Activated CD8-positive, alpha-beta memory T cell treated with anti-CD3 and anti-CD28 coated beads for 4 hours (primary cell): ENCODE measurements at places on chromosomes 16 and 17.

DNA sequence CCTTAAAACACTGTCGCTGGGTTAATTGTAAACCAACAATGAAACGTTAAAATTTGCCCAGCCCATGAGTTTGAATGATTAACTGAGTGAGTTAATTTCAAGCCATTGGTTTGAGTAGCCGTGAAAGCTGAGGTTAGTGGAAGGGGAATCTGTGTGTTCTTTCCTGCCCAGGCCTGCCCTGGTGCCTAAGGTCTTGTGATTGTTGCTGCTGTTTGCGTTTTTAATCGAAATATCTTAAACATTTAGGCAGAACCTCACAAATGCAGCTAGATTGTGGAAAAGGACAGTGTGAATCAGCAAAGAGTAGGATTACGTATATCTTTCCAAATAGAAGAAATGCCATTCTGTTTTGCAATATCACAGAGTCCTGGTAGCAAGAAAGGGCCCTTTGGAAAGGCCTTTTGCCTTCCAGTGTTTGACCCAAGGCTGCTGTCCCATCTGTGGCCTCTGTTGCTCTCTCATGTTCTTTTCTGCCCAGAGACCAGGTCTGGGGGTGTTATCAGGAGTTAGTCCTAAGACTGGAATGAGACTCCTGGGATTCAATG is 113.8 kb downstream of the MSI2 start:
- DNase-seq: no peak

GRCh38 chr16:79632289-79632688 is 31.8 kb upstream of the MAF start:
- no peak for DNase-seq

DNA sequence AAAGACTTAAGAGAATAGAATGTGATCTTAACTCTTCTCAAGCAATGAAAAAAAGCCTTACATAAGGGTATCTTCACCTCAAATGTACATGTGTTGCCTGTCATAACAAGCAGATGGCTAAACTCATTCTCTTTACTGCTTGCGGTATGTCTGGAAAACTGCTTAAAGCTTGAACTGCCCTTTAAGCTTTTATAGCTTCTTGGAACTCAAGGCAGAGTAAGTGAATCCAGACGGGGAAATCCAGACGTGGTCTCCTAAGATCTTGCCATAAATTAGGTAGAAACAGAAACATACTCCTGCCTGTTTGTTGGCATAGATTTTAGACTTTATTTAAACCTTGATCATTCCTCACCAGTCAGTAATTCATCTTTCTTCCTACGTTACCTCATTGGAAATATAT is 19.6 kb downstream of the CLUAP1 start:
- DNase-seq: no peak

DNA sequence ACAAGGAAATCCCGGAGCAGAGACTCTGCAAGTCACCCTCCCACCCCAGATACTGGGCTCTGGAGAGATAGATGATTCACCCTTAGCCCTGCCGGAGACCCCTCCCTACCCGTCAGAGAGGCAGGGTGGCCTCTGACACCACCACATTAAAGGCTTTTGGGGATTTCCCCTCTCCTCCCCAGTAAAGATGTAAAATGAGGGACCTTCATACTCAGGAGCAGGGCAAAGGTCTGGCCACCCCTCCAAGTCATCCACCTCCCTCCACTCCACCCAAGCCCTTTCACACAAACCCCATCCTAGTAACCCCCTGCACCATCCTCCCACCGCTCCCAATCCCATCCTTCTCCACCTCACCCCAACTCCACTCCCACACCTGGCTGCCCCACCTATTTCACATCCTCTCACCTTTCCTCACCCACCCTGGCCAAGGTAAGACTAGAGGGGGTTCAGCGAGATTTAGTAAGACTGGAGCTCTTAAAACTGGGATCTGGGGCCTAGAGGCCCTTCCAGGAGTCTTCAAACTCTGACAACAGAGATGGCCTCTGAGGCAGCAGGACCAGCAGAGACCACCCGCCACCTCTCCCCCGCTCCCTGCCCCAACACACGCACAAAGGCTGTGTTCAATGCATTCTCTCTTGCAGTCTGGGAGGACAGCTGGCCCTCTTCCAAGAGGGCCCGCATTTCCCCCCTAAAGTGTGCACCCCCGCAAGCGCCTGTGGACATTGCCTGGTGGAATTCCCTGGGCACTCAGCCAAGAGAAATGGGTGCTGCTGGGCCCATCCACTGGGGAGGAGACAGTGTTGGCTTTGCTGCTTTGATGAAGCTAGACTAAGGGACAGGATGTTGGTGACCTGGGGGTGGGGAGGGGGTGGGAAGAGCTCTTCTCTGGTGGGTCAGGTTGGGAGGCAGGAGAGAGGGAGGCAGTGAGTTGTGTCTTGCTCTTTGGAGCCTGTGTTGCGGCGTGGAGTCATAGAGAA is 1.1 kb downstream of the ABAT start:
- peak; percentile 50 for DNase-seq

DNA sequence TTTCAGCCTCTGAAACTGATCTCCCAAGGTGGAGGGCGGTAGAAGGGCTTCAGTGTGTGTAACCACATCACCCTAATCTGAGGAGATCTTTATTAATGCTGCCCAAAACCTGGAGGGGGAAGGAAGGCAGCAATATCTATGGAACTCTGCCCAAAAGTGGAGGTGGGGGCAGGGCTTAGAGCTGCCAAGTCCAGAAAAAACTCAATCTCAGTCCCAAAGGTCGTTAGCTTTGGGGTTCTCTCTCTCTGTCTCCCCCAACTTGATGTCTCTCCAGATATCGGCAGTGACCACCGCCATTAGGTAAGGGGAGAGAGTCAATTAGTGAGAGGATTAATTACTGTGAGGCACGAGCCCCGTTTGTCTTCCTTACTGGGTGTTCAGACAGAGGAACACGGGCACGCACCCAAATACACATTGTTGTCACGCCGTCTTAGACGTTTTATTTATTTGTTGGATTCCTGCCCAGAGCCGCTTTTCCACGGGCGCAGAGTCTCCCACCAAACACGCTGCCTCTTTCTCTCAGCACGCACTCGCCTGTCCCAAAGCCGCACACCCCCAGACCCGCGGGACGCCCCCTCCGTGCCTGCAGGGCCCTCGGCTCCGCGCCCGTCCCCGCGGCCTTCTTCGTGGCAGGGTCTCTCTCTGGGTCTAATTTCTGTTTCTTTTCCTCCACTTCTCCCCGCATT is 5.4 kb upstream of the LHX1 start:
- no peak for DNase-seq

GRCh38 chr16:11224096-11224893 is 31.7 kb downstream of the SOCS1 start:
- peak; percentile 36 for DNase-seq

GRCh38 chr16:56789360-56789759 is 59.4 kb downstream of the NUP93 start:
- no peak for DNase-seq

- DNase-seq: no peak
These were observed 94.0 kb downstream of the CACNG1 start for GRCh38 chr17:67138392-67138791.

GRCh38 chr16:11493531-11493929 is 93.2 kb downstream of the LITAF start:
- no peak for DNase-seq

DNA sequence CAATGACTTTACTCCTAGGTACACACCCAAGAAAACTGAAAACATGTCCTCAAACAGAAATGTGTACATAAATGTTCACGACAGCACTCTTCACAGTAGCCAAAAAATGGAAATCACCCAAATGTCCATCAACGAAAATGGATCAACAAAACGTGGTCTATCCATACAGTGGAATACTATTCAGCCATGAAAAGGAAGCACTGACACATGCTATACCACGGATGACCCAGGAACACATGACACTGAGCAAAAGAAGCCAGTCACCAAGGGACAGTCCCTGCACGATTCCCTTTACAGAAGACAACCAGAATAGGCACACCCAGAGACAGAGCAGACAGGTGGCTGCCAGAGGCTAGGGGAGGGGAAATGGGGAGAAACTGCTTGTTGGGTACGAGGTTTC is 11.3 kb downstream of the ZNF500 start:
- DNase-seq: no peak

DNA sequence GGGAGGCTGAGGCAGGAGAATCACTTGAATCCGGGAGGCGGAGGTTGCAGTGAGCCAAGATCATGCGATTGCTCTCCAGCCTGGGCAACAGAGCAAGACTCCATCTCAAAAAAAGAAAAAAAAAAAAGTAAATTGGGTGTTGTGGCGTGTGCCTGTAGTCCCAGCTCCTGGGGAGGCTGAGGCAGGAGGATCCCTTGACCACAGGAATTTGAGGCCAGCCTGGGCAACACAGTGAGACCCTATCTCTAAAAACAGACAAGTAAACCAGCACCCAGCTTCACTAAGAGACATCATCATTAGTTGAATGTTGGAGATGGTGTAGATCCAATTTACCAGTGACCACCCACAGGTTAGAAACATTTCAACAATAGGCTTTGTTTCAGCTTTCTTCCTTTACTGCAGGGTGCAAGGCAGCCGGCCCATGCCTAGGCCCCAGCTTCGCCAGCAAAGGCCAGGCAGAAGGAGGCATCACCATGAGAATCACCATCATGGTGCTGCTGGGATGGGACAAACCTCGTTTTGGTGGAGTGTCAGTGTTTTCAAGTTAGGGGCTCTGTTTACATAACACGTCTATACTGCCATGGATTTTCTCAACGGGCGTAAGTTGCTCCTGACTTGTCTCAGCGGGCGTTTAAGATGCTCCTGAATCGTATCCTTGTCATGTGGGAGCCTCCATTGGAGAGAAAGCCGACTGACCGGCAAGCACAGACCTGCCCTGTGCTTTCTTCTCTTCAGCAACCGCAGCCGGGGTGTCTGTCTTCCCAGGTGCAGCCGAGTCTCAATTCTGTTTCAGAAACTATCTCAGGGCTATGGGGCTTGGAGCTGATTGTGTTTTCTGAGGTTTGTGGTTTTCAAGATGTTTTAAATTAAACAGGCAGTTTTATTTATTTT is 7.3 kb downstream of the TCF25 start:
- no peak for DNase-seq

DNA sequence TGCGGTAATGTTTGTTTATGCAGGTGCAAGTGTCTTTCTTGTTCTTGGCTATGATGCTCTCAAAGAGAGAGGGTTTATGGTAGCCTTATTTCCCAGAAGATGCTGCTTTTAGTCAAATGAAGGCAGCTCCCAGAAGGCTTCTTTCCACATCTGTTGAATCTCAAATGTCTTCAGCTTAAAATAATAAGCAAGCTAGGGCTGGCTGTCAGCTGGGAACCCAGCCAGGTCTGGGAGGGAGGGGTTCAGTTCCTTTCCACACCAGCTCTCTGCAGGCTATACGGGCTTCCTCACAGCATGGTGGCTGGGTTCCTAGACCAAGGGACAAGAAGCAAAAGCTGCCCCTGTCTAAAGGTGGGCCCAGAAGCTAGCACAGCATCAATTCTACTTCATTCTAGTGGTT is 47.4 kb upstream of the ATF7IP2 start:
- no peak for DNase-seq

DNA sequence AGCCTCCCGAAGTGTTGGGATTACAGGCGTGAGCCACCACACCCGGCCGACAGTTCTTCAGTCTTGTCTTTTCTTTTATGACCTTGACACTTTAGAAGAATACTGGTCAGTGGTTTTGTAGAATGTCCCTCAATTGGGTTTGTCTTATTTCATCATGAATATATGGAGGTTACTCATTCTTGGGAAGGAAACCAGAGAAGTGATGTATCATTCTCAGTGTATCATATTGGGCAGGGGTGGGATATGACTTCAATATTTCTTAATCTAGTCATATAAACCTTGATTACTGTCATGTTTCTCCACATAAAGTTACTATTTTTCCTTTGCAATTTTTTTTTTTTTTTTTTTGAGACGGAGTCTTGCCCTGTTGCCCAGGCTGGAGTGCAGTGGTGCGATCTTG is 36.9 kb downstream of the SNTB2 start:
- DNase-seq: no peak
